ENCODE measurements at places on chromosomes 16 and 17.

DNA sequence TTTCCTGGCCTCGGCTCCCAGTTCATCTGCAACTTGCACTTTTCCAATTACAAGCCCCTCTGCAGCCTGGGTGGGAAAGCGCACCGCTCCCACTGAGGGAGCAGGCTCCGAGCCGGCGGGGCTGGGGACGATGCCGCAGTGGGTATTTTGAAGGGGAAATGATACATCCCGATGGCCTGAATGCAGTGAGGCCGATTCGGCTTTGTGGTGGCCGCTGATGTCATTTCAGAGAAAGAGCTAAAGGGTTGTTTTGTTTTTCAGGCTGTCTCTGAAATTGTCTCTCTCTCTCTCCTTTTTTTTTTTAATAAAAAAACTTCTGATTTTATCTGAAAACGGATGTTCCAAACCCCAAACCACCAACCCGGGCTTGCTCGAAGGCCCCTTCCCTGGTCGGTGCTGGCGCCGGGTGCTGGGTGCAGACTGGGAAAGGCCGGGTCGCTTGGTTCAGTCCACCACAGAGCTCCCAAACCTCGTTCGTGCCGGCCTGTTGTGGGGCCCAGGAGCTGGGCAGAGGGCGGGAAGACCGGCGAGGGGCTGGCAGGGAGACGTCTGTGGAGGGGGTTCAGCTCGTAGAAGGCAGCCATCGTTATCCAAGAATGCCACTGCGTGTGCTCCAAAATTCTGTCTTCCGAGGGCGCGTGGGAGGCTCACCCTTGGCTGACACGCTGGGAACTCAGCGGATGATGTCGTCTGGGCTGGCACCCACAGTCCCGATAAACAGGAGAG, 102.8 kb downstream of the FOXL1 start:
- DNase-seq = peak; percentile 75

DNA sequence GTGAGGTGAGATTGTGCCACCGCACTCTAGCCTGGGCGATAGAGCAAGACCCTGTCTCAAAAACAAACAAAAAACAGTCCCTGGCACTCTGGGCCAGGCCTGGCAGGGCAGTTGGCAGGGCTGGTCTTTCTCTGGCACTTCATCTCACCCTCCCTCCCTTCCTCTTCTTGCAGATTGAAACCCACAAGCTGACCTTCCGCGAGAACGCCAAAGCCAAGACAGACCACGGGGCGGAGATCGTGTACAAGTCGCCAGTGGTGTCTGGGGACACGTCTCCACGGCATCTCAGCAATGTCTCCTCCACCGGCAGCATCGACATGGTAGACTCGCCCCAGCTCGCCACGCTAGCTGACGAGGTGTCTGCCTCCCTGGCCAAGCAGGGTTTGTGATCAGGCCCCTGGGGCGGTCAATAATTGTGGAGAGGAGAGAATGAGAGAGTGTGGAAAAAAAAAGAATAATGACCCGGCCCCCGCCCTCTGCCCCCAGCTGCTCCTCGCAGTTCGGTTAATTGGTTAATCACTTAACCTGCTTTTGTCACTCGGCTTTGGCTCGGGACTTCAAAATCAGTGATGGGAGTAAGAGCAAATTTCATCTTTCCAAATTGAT, 24.8 kb downstream of the STH start:
- no peak for DNase-seq

- DNase-seq = no peak
Measured at GRCh38 chr17:47705536-47706530, 11.9 kb downstream of the TBKBP1 start.

DNA sequence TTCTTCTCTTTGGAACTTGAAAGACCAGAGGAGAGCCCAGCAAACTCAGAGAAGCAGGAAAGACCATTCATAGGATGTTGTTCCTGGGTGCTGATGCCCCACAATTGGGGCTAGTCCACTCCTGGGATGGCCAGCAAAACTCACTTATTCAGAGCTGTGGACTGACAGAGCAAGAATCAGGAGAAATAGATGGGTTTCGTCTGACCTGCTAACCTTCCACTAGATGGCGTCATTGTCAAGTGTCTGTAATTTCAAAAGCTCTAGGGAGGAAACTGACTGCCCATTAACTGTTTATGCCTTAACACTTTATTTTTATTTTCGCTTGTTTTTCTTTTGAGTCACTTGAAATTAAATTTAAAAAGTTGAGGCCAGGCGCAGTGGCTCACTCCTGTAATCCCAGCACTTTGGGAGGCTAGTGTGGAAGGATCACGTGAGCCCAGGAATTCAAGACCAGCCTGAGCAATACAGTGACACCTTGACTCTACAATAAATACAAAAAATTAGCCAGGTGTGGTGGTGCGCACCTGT, 28.7 kb upstream of the MILR1 start:
- peak; percentile 85 for DNase-seq

- DNase-seq = no peak
Measured at GRCh38 chr17:34220752-34221395, 34.2 kb upstream of the CCL2 start.

DNA sequence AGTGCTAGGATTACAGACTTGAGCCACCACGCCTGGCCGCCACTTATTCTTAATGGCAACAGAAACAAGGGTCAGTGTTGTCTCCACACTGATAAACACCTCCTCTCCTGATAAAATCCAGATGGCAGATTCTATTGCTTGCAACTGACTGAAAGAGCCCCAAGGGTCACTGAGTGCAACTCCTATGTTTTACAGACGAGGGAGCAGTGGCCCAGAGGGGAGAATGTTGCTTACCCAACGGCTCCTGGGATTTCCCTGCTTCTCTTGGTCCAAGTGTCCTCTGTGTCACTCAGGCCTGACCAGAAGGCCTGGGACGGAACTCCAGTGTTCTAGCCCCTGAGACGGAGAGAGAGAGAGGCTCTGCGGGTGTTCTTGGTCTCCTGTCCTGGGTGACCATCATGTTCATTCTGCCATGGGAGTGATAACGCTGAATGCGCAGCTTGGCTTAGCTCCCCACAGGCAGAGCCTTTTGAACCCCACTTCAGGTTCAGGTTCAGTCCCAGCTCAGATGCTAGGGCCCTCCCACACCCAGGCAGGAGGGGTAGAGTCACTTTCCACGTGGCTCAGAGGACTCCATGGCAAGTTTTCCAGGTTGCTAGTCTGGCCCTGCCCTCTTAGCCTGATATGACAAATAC, 77.3 kb upstream of the NLRP1 start:
- no peak for DNase-seq

DNA sequence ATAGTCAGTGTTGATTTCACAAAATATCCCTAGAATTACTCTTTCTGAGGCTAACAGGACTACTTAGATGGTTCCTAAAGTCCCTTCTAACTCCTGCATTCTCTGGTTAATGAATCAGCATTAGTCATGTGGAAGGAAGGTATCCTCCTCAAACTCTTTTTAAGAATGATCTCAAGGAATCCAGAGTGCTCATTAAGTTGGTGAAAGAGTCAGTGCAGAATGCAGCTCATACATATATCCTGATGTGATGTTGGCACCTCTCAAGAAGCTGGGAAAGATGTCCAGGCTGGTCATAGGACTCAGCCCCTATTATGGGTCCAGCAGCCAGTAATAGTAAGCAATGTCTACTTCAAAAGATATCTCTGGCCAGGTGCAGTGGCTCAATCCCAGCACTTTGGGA, 65.5 kb downstream of the PIGL start:
- DNase-seq = peak; percentile 87

- no peak for DNase-seq
Measured at GRCh38 chr17:44338702-44339101, 6.4 kb upstream of the GRN start.

DNA sequence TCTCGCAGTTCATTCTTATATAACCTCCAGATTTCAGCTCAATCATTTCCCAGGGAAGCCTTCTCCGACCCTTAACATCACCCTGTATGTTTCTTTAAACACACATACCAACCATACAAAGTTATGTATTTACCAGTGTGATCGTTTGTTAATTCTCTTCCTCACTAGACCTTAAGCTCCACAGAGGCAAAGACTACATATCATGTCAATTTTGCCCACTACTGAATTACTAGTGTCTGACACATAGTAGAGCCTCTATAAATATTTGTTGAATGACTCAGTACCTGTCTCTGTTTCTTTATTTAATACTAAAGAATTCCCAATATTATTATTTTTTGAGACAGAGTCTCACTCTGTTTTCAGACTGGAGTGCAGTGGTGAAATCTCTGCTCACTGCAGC, 137.2 kb downstream of the SHISA9 start:
- no peak for DNase-seq

GRCh38 chr16:85898521-85899442, at the start of gene IRF8:
Gene IRF8, plus strand, starts transcription at chr16:85899162. Its CDS starts 3,854 bp downstream, at chr16:85903016.
- DNase-seq = peak; percentile 12

DNA sequence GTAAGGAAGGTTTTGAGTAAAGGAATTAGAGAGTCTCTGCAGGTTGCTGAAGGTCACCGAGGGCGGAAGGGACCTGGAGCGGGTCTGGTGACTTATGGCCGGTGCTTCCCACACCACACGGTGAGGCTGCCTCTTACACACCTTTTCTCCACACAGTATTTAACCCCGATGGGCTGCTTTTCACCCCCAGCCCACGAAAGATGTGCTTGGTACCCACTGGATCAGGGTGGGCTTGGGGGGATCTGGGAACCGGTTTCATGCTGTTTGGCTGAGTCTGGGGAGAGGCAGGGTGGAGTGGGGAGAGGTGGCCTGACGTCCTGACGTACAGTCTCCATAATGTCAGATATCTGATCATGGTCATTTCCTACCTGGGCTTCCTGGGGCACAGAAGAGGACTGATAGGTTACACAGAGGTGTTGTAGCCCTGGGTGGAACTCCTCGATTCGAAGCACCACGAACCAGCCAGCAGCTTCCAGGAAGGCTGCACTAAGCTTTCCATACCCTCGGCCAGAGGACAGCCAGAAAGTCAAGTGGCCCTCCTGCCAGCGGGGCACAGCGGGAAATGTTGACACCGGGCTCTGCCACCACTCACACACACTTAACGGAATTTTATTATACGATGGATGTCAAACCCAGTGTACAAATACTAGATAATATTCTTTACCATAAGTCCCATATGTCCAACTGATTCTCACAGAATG, 34.0 kb downstream of the OR1D5 start:
- DNase-seq = no peak

DNA sequence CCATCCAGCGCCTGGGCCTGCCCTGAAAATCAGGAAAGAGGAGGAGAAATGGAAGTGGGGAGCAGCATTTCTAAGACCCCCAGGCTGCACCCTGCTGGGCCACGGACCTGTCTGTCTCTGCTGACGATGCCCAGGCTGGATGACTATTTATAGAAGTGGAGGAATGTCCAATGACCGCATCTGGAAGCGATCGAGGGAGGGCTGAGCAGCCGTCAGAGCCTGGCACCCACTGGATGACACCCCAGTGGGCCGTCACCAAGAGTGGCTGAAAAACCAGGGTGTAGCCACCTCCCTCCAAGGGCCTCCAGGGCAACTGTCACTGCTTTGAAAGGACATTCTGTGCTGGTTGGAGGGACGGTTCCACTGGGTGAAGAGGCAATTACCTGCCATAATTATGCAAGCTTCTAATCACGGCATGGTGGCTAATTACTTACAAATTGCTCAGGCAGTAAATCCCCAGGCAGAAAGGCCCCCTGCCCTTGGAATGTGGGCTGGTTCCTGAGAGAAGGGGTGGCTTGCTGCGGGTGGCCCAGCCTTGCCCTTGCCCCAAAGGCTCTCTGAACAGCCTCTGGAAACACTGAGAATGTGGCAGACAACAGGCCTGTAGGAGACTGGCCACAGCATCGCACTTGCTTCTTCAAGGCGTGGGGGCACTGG, 332.1 kb downstream of the C16orf95 start:
- peak; percentile 67 for DNase-seq

DNA sequence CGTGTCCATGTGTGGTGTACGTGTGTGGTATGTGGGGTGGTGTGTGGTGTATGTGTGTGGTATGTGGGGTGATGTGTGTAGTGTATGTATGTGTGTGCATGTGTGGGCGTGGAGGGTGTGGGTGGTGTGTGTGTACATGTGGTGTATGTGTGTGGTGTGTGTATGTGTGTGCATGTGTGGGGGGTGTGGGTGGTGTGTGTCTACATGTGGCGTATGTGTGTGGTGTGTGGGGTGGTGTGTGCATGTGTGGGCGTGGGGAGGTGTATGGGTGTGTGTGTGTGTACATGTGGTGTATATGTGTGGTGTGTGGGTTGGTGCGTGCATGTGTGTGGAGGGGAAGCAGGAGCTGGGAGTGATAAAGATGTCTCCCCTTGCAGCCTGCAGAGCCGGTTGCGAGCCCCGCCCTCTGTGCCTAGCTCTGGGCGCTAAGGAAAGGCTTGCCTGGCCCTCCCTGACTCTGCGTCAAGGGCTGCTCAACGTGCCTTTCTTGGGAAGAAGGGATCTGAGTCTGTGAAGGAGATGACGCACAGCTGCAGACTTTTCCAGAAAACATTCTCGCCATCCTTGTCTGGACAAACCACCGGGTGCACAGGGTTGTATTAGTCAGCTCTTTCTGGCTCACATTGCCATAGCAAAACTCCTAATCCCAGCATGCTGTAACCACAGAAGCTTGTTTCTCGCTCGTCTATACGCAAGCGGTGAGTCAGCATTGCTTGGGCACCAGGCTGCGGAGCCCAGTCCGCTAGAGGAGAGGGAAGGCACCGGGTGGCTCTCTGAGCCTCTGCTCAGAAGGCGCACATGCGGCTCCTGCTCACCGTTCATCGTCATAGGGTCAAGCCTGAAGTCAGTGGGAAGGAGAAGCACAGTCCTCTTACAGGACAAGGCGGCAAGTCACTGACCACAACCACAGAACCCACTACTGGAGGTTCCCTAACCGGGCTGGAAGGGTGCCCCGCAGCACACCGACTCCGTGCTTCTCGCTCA, 2.0 kb upstream of the CD300H start:
- peak; percentile 96 for DNase-seq

DNA sequence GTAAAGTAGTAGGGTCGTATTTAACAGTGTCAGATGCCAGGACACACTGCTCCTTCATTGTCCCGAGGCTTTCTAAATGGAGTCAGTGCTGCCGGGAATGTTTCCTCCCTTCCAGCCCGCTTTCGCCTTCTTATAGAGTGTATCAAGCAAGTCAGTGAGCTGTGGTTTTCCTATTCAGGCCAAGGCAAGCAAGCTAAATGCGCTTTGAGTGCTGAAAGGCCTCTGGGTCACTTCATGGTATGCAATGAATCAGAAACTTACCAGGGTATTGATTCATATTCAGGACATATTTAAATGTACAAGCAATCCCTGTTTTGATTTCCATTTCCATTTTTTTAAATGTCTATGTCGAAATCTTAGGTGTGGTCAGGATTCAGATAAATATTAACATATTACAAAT, 327.9 kb upstream of the SOX9 start:
- peak; percentile 86 for DNase-seq

DNA sequence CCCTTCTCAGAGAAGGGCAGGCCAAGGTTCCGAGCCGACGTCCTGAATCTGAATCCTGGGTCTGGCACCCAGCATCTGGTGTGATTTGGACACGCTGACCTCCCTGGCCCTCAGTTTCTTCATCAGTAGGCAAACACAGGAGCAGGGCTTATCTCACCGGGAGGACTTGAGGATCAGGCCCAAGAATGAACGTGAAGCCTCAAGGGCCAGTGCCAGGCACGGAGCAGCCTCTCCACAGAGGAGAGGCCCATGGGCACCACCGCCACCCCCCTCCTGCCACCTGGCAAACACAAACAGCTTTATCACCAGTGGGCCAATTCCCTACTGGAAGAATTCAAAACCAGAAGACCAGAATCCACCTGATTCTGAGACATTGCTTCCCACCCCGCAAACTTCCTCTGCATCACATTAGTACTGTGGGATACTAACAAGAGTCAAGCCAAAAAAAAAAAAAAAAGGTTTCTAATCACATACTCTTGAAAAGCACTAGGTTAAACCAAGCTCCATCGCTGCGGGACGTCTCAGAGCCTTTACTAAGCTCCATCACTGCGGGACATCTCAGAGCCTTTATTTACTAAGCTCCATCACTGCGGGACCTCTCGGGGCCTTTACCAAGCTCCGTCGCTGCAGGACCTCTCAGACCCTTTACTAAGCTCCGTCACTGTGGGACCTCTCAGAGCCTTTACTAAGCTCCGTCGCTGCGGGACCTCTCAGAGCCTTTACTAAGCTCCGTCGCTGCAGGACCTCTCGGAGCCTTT, 68.0 kb upstream of the DOC2B start:
- no peak for DNase-seq

Measured in fibroblast of skin of scalp (primary cell).